ENCODE measurements at places on chromosomes 6 and 20.

DNA sequence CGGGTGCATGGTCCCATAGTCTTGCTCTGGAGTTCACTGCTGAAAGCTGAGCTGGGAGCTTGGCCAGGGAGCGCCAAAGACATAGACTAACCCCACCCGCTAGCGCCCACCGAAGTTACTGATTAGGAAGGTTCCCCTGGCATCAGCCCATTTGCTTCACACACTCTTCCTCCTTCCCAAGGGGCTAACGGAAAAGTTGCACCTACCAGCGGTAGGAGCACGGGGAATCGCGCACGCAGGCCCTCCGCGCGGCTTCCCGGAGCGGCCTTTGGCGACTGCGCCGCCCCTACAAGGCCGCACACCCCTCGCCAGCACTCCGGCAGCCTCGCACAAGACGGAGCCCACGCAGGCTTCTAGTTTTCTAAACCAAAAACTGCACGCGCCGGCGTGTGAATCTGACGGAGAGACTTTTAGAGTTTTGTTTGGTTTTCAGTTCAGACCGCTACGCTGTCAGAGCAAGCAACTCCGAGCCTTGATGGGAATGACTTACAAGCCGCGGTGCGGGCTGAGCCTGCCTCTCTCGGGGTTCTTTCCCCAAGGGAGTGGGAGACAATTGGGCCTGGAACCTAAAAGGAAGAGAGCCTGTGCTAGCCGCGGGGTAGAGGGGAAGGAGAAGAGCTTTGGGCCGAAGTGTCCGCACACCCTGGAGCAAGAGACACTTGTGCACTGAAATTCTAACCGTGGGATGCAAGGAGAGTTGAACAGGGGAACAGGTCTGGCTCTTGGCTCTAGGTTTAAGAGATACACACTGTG lies 891 bp upstream of the POU3F2 start:
- no peaks in the 10 kb centered on the region for H3K27me3 ChIP-seq
- H3K4me3 ChIP-seq = peak overlapping the region; percentile 61
- H3K36me3 ChIP-seq = no peaks in the 10 kb centered on the region
- H3K4me1 ChIP-seq = peaks cover 9% of the 10 kb centered on the region

DNA sequence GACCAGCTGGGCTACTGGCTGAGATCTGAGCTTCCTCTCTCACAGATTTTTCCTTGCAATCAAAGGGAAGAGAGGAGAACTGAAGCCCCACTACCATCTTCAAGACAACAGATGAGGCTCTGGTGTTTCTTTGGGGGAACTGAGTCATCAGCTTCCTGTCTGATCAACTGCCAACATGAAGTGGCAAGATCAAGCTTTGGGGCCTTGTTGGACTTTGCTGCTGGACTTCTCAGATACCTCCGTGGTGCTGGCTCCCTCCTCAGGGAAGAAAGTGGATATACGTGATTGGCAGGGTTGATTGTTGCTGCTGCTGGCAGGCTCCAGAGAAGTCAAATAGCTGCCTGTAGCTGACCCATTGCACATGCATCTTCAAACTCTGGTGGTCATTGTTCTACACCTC lies 3.6 kb upstream of the TOX2 start:
- DNase-seq = no peak
- no peak overlapping the region for H3K4me3 ChIP-seq
- no peaks in the 10 kb centered on the region for H3K27me3 ChIP-seq
- H3K4me1 ChIP-seq = no peaks in the 10 kb centered on the region

DNA sequence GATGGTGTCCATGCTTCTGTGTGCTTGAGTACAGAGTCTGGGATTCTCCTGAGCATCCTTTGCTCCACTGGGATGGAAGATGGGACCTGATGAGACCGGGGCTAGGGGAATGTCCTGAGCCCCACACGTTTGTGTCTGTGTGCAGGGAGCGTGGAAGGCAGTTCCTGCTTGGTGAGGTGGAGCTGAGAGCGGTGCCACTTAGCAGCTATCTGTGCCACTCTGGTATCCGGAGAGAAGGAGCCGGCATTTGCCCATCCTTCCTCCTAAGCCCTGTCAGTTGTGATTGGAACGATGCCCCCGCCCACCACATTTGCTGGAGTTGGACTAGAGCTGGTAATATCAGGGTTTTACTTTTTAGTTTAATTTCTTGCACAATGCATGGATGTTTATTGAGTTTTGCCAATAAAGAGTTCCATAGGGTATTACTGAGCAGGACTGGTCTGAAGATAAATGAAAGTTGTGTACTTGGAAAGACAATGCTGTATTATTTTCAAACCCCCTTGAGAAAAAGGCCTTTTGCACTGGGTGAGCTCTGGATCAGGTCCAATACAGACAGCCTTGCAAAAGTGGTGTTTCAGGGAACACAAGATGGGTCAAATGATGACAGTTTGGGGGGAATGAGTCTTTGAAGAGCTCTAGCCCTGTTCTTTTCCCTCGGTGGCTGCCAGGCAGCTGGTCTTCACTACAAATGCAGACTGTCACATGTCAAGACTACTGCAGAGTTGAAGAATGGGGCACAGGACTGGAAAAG lies 130.8 kb downstream of the SYCP2 start:
- H3K27ac ChIP-seq = no peak overlapping the region
- no peaks in the 10 kb centered on the region for H3K4me1 ChIP-seq
- no peaks in the 10 kb centered on the region for H3K36me3 ChIP-seq
- no peak for DNase-seq
- H3K27me3 ChIP-seq = no peaks in the 10 kb centered on the region
- H3K4me3 ChIP-seq = no peak overlapping the region

GRCh38 chr20:17967521-17968365 lies 851 bp downstream of the SNX5 start:
- DNase-seq = no peak
- H3K36me3 ChIP-seq = peaks cover 68% of the 10 kb centered on the region
- H3K4me1 ChIP-seq = peaks cover 71% of the 10 kb centered on the region
- H3K27me3 ChIP-seq = no peaks in the 10 kb centered on the region
- H3K27ac ChIP-seq = peak overlapping the region; percentile 98
- peak overlapping the region; percentile 72 for H3K4me3 ChIP-seq

DNA sequence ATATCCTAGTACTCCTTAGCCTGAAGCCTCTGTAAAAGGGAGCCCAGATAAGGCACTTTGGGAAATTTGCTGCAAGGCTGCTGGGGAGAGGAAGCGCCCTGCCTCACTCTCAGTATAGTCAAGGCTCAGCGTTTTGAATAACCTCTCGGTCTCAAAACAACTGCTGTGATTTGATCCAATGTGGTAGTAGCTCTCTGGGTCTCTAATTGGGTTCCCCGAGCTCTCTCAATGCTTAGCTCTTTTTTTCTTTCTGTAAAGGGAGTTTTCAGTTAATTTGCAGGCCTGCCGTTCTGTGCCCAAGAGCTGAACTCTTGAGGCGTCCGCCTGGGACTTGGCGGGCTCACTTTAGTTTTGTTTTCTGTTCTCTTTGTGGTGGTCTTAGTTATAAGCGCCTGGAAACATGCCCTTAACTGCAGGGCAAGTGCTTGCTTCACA lies 41.2 kb downstream of the ZHX3 start:
- DNase-seq = no peak
- no peaks in the 10 kb centered on the region for H3K4me1 ChIP-seq

DNA sequence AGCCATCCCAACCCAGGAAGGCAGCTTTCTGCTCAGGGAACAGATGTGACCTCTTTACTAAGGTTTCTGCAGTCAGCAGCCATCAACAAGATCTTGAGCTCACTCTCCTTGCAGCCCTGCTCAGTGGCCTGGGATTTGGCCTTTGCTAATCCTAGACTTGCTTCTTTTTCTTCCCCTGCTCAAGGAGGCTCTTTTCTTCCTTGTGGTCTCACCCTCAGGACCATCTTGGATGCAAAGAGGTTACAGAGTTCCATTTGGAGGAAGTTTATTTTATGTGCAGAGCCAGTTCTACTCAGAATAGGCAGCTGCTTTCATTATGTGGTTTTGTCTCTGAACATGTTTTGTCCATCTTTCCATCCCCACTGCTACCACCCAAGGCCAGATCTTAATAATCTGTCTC lies 49.3 kb downstream of the RALY start:
- peaks cover 65% of the 10 kb centered on the region for H3K36me3 ChIP-seq
- DNase-seq = no peak
- H3K27ac ChIP-seq = no peak overlapping the region
- no peaks in the 10 kb centered on the region for H3K4me1 ChIP-seq
- no peak overlapping the region for H3K4me3 ChIP-seq
- no peaks in the 10 kb centered on the region for H3K27me3 ChIP-seq

- DNase-seq = no peak
- no peak overlapping the region for H3K4me3 ChIP-seq
- no peaks in the 10 kb centered on the region for H3K36me3 ChIP-seq
- no peaks in the 10 kb centered on the region for H3K27me3 ChIP-seq
- H3K27ac ChIP-seq = no peak overlapping the region
Measured at GRCh38 chr6:26319405-26320128, 45.4 kb upstream of the BTN3A2 start.

DNA sequence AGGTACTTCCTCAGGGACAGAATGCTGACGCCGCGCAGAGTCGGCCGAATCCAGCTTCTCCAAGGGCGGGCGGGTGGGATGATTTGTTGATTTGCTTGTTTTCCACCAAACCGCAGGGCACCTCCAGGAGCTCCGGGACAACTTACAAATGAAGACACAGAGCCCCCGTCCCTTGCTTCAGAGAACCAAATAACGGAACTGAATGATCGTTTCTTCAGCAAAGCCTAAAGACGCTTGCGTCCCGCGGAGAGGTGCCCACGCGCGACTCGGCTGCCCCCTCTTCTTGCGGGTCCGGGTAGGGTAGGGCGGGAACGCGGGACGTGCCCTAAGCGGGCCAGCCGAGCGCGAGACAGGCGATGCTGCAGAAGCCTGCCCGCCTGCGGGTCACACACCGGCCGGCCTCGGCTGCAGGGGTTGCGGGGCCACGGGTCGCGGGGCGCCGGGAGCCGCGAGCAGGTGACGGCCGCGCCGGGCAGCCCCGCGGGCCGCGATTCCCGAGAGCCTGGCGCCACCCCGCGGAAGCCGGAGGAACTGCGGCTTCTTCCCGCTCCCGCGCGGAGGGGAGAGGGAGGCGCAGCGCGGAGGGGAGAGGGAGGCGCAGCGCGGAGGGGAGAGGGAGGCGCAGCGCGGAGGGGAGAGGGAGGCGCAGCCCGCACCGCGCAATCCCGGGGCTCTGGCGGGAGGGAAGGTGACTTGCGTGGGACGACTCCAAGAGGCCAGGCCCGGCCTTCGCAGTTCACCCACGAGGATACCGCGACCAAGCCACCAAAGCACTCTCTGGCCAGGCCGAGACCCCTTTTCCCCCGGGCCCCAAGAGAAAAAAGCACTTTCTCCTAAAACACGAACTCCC lies 7.7 kb upstream of the FOXF2 start:
- H3K4me1 ChIP-seq = no peaks in the 10 kb centered on the region
- no peaks in the 10 kb centered on the region for H3K36me3 ChIP-seq
- peaks cover under 1% of the 10 kb centered on the region for H3K27me3 ChIP-seq
- H3K4me3 ChIP-seq = no peak overlapping the region
- no peak overlapping the region for H3K27ac ChIP-seq

DNA sequence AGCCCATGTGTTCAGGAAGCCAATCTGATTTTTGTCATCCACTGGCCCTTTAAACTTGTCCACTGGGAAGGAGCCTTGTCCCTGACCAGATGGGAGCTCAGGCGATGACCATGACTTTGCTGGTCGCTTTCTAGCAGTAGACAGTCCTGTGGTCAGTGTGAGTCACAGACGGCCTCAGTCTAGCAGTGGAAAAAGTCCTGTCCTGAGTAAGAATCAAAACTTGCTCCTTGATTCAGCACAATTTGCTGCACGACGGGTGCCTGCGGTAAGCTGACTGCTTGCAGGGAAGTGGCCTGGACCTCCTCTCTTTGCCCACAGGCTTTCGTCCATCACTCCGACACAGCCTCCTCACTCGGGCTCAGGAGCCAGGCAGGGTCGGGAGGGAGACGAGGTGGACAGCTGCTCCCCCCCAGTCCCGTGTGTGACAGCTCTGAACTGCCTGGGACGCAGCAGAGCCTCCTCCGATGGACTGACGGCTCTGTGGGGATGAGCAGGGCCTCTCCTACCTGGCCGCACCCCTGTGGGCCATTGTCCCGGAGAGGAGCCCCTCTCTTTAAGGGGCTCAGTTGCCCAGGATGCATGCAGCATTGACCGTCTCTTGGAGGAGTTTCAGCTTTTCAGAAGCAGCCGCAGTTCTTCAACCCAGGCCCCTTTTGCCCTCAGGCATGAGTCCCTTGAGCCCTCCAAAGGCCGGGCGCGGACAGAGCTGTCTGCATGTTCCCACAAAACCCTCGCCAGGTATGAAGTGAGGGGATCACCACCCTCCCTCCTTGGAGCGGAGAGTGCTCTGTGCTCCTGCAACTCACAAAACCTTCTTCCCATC lies 209.2 kb downstream of the ANKRD60 start:
- DNase-seq = no peak
- peaks cover 18% of the 10 kb centered on the region for H3K27me3 ChIP-seq
- H3K4me3 ChIP-seq = no peak overlapping the region
- H3K27ac ChIP-seq = no peak overlapping the region
- H3K36me3 ChIP-seq = no peaks in the 10 kb centered on the region
- no peaks in the 10 kb centered on the region for H3K4me1 ChIP-seq

GRCh38 chr6:132548746-132549463 lies 3.6 kb upstream of the TAAR8 start:
- no peak for DNase-seq
- no peaks in the 10 kb centered on the region for H3K4me1 ChIP-seq
- H3K27me3 ChIP-seq = peaks cover 19% of the 10 kb centered on the region
- H3K36me3 ChIP-seq = no peaks in the 10 kb centered on the region
- H3K27ac ChIP-seq = no peak overlapping the region
- no peak overlapping the region for H3K4me3 ChIP-seq

DNA sequence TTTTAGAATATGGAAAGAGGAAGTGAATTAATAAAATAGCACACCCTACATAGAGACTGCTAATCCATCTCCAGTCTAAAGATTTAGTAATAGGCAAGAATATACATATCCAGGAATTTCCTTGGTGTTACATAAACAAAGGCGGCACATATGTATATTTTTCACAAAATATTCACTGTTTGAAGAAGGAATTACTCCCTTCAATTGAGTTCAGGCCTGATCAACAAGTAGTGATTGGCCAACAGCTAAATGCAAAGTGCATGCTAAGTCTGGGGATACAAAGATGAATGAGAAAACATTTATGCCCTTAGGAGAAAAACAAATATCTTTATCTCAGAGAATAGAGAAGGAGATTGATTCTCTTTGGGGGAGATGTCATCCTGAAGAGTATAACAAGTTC lies 6.5 kb upstream of the HCRTR2 start:
- H3K27me3 ChIP-seq = no peaks in the 10 kb centered on the region
- H3K4me3 ChIP-seq = no peak overlapping the region
- no peak for DNase-seq
- H3K27ac ChIP-seq = no peak overlapping the region

DNA sequence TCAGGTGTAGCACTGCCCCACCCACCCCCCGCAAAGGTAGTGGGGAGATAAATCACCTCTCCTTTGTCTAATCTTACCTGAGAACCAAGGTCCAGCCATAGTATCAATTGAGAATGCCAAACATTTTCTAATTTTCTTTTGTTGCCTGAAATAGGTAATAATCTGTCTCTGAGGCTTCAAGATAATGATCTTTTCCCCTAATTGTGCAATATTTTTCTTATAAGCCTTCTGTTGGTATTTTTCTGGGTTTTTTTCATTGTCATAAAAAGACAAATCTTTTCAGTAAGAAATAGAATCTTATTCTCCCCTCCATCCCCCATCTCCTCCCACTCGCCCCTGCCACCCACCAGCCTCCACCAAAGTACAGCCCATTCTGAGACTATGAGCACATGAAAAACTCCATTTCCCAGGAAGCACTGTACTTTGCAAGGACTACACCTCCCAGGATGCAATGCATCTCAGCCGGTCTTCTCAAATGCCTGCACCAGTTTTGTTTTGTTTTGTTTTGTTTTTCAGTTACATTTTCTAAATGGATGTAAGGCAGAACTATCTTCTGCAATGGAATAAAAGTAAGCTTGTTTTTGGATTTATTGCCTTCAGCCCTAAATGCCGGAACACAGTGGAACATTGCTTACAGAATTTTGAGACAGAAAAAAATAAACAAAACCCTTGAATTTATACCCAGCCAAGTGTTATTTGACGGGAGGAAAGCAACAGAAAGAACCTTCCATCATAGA lies 268.0 kb downstream of the TFAP2A start:
- no peaks in the 10 kb centered on the region for H3K36me3 ChIP-seq
- no peaks in the 10 kb centered on the region for H3K27me3 ChIP-seq
- peak overlapping the region; percentile 35 for H3K4me3 ChIP-seq

Measured in DND-41 (cell line).